ENCODE measurements at places on chromosomes 3 and 15.
A peak's percentile ranks its signal among the peaks of the same experiment; 100 is the strongest.

DNA sequence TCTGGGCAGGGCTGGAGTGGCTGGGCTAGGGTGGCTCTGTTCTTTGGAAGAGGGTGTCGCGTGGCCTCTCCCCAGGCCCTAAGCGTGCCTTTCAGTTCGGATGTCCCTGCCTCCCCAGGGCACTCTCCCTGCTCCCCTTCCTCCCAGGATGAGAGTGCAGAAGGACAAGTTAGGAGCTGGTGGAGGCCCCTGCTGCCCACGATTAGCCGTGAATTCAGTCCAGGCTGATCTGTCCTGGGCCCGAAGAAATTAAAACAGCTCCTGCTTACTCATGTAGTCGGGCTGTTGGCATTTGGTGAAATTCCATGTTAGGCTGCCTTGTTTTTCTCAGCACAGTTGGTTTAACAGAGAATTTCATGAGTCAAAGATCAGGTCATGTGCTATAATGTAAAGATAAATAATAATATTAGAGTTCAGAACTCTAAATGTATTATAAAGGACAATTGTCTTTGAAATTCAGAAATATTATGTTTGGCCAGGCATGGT lies 24.5 kb downstream of the NIPA1 start:
- DNase-seq, result no peak

GRCh38 chr3:63746211-63746610 lies 72.9 kb upstream of the C3orf49 start:
- DNase-seq, result no peak

DNA sequence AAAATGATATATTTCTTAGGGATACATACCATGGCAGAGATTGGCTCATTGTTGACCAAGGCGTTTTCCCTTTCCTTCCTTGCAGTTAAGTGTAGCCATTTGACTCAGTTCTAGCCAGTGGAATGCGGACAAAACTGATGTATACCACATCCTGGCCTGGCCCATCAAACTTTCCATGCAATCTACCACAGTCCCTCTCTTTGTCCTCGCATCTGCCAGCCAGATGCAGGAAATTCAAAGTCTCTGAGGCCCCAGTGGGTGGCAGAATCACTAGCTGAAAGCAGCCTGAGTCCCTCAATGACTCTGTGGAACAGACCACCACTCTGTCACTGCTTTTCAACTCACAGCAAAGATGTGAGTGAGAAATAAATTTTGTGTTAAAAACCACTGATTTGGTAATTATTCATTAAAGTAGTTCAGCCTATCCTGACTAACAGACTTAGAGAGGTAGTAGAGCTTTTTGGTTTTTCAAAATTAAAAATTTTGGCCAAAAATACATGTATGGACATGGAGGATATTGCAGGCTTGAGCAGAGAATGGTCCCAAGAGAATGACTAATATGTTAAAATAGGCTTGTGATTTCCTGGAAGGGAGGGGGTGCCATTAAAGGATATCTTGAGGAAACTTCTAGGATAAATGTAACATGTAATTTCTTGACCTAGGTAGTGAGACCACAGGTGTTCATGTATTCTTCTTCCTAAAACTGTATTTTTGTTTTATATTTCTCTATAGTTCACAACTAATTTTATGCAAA lies 10.9 kb downstream of the LRRFIP2 start:
- DNase-seq, result no peak

- peak; percentile 21 for DNase-seq
Observed at GRCh38 chr15:66472176-66472999, 25.2 kb downstream of the SNAPC5 start.

- DNase-seq, result no peak
Observed at GRCh38 chr3:123658852-123659206, 74.0 kb upstream of the HACD2 start.

DNA sequence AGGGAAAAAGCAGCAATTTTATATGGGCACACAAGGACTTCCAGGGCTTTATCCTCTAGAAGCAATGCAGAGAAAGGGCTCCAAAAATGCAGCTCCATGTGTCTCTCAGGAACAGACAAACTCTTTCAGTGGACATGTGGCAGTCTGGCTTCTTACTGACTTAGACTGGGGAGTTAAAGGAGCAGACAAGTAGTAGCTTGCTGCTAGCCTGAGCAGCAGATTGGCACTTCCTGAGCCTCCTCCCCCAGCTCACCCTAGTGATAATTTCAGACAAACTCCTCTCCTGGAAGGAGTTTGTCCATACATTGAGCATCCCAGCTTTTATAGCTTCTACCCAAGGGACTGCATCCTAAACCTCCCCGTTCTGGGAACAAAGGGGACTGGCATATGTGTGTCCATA lies 101.7 kb upstream of the MANF start:
- no peak for DNase-seq

DNA sequence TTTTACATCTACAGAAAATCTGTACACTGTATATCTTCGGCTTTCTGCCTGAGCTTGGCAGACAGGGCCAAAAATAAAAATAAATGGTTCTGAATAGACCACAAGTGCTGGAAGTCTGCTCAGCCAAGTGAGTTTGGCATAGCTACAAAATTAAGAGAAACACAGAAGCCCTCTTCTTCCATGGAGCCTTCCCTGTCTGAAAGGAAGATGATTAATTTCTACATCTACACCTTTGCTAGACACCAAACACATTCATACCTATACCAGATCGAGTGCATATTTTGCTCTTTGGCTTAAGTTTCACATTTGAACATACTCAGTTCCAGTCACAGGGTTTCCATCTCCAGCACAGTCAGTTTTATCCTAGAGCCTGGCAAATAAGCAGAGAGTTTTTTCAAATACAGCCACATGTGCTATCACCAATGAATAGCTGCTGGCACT lies 224.6 kb downstream of the GREM1 start:
- no peak for DNase-seq

DNA sequence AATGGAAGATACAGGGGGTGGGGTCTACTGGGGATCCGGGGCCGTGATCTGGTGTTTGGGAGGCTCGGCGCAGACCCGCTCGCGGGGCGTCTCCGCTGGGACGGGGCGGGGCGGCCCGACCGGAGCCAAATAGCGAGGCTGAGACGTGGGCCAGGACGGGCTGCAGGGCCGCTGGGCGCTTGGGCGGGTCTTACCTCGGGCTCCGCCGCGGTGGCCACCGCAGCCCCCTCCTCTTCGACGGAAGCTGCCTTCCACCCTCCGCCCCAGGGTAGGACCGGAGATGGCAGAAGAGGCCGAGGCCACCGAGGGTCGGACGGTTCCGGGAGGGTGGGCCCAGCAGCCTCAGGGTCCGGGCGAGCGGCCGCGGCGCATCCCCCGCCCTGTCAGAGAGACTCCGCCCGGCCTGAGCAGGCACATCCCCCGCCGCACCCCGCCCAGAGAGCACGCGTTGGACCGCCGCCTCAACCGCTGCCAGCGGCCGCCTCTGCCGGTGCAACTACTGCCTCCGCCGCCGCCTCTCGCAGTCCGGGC lies 399 bp downstream of the MYO9A start:
- peak; percentile 86 for DNase-seq

GRCh38 chr3:50651445-50651844 lies 23.3 kb upstream of the DOCK3 start:
- no peak for DNase-seq

- no peak for DNase-seq
Observed at GRCh38 chr15:52020221-52021085, 1.4 kb downstream of the MAPK6 start.

DNA sequence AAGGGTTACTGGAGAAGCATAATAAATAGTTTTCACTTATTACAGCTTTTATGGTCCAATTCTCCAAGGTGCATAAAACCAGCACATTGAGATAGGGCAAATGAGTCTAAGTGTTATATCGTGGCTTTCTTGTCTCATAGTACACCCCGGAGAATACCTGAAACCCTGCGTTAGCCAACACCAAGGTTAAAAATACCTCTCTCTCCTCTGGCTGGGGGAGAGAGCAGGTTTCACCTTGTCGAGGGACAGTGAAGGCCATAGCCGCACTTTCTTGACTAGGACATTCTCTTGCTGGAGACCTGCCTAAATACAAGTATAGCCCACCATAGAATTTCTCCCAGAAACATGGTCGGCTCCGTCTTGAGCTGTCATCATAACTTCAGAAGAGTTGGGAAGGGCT lies 51.4 kb upstream of the ATOSA start:
- DNase-seq, result no peak

All from stimulated activated naive CD4-positive, alpha-beta T cell treated with Interleukin-2 at 50 U/mL for 16 hours (primary cell).